Activated naive CD4-positive, alpha-beta T cell treated with Interleukin-2 at 50 U/mL for 16 hours (primary cell): ENCODE measurements at places on chromosomes 7 and 10.

GRCh38 chr10:44352316-44353127, 32.4 kb downstream of the CXCL12 start:
- no peak for DNase-seq

DNA sequence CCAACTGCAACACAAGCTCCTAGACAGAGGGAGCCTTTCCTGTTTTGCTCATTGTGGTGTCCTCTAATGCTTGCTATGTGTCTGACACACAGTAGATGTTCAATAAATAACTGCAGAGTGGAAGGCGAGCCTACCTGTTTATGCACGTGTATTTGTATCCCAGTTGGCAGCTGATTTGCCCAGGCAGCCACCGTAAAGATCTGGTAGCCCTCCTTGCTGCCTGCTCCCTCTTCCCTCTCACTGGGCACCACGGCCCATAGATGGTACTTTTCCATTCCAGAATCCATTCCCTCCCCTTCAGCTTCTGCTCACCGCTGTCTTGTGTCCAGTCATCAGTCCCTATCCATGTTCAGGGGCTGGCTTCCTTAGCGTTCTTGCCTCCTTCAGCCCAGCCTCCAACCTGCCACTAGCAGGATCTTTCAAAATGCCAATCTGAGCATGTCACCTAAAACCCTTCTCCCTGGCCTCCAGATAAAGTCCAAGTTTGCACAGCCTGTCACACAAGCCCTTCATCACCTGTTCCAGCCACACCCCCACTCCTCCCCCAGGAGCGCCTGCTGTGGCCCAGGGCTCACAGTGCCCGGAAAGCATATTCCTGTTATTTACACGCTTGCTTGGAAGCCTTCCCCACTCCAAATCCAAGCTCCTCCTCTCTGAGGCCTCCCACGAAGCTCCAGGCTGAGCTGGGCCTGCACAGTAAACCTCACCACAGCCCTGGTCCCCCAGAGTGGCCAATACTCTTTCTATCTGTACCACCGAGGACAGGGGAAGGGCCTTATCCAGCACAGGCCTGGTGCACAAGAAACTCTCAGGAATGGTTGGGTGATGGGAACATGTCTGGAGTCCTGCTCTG, 21.0 kb downstream of the ZCCHC24 start:
- DNase-seq = no peak

DNA sequence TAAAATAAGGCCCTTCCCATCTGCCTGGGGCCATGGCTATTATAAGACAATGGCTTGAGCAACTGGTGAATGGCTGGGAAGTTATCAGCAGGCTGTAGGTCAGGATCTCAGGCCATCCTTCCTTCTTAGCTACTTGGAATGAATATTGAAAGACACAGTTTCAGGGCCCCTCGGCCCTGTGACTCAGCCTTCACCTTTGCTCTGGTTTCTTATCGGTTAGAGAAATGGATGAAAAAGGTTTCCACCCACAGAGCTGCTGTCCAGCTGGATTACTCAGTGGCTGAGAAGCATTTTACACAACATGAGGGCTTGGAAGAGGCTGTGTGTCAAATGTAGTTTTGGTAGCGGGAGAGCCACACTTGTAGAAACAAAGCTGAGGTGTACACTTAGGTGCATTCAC, 9.4 kb downstream of the ACSL5 start:
- peak; percentile 18 for DNase-seq

GRCh38 chr7:84249656-84250055, 55.1 kb upstream of the SEMA3A start:
- DNase-seq = no peak

DNA sequence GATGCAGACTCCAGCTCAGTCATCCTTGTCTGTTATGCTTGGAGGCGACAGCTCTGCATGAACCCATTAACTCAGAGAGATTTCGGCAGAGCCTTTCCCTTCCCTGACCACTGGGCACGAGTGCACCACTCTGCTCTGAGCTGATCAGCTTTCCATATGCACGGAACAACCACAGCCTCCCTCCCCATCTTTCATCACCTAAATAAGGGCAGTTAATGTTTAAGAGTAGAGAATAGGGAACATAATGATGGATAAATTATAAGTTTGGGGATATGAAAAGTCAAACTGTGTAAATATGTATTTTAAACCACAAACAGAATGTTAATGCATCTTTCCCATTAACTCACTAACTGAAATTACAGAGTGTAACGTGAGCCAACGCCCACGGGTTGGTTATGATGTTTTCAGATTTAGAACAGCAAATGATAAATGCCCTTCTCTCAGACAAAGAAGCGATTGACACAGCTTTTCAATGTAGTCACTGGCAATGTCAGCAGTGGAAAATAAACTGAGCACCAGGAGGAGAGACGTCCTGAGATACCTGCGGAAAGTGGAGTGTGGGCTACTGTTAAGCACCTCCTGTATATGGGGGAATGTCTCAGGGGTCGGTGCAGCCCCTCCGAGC, 658.2 kb downstream of the LRMDA start:
- DNase-seq = no peak

DNA sequence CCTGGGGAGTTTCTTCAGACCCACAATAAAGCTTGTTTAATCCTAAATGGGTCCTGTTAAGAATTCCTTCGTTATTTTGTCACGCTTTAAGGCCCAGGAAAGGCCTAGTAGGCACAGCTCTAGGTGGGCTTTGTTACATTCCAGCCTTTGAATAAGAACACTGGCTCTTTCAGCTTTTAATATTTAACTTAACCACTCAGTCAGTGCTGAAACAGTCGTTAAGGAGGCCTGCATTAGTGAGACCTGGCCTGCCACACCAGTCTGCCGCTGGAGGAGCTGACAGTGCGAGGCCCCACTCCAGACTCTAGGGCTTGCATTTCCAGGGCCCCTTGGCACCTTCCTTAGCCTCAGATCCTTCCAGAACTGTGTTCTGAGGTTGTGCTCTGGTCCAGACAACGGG, 351.4 kb downstream of the GLRX3 start:
- DNase-seq = no peak

DNA sequence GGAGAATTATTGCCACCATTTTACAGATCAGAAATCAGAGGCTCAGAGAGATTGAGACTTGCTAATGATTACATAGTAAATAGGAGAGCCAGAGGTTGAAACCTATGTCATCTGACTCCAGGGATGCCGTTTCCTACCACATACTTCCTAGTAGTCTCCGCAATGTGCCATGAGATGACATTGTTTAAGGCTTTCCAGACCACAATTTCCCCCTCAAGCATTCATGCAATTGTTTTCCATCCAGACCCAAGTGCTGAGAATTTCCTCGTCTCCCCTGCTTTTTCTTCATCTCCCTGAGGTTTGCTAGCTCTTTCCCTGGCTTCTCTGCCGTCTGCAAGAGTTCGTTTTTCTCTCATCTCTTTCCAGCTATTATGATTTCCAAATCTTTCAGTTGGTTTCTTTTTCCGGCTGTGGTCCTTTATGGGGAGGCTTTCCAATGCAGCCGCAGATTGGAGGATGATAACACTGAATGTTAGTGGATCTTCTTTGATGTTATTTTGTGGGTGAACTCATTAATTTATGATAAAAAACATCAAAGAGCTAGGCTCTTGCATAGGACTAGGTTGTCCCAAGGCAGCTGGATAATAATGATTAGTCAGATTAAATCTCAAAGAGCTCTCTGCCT, 6.9 kb upstream of the GOLGA7B start:
- no peak for DNase-seq

DNA sequence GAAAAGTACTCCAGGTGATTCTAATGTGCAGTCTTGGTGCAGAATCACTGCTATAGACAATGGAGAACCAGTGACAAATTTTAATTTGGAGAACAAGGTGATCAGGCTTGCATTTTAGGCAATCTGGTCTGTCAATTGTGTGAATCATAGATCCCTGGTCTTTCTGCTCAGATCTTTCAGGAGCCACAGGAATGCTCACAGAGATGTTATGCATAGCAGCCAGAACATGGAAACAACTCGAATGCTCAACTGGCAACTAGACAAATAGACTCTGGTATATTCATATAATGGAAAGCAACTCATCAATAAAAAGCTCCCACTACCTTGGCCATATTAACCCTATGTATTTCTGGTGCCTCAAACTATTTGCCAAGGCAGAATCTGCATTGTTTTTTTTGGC, 209.1 kb downstream of the PHF14 start:
- no peak for DNase-seq

DNA sequence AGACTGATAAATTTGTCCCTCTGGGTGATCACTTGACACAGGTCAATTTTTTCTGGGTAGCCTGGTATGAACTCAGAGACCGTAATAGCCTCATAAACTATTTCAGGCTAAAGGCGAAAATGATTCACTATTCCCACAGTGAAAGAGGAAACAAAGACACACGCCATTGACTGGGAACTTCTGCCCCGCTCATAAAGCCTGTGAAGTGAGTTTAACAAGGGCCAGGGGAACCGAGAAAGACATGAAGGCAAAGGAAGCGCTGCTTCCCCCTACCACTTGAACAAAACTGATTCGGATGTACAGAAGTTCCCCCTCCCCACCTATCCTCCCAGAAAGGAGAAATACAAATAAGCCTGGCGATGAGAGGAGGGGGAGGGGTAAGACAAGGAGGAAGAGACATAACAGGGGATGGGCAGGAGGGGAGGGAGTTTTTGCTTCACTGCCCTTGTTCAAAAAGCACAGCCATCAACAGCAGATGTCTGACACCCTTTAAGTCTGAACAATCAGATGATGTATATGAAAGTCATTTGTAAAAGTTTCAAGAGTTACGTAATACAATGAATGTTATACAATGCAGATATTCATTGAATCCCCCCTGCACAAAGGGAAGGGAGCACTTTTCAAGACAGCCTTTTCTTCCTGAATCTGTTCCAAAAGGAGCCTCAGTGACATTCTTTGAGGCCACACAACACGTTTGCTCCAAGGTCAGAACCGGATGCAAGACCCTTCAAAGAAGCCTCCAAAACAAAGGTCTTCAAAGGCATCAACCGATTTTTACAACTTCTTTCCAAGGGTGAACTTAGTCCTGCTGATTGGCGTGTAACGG, 734 bp downstream of the ABCB4 start:
- no peak for DNase-seq

DNA sequence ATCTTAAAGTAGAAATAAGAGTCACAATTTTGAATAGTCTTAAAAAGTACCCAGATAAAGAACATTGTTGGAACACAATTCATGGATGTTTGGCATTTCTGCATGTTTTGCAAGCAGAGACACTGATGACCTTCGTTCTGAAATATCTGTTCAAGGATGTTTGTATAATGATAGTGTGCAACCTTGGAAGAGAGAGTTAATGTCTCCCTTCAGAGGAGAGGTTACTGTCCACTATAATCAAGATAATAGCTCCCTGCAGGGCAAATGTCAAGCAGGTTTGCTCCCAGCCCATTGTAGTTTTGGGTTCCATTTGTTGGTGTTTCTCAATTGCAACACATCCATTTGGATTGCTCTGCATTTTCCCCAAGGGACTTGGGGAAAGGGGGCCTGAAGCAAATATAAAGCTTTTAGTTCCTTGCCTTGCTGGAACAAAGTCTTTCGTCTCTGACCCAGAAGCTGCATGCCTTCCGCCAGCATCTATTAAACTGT, 45.2 kb downstream of the COL1A2 start:
- no peak for DNase-seq

- no peak for DNase-seq
Measured at GRCh38 chr7:103857435-103857834, 132.0 kb downstream of the RELN start.

DNA sequence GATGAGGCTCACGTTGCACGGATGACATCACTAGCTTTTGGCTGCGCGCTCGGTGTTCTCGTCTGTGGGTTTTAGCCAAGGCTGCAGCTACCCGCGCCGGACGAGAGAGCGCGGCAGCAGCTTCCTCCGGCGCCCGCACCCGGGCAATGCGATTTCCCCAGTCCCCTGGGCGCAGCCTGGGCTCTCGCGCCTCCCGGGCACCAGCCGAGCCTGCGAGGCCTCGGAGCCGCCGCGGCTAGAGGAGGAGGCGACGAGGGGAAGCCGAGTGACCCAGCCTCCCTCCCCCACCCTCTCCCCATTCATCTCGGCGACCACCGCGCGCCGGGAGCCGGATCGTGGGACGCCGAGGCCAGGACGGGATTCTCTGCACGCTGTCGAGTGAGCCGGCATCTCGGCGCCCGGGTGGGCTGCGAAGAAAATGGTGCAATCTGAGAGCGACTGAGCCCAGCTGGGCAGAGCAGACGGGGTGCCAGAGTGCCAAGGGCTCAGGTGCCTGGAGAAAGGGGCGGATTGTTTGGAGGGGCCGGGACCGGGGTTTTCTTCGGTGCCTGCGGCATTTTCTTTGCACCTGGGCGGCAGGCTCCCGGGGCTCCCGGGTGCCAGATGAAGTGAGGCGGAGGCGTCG, 1.2 kb upstream of the TMEM178B start:
- peak; percentile 23 for DNase-seq

DNA sequence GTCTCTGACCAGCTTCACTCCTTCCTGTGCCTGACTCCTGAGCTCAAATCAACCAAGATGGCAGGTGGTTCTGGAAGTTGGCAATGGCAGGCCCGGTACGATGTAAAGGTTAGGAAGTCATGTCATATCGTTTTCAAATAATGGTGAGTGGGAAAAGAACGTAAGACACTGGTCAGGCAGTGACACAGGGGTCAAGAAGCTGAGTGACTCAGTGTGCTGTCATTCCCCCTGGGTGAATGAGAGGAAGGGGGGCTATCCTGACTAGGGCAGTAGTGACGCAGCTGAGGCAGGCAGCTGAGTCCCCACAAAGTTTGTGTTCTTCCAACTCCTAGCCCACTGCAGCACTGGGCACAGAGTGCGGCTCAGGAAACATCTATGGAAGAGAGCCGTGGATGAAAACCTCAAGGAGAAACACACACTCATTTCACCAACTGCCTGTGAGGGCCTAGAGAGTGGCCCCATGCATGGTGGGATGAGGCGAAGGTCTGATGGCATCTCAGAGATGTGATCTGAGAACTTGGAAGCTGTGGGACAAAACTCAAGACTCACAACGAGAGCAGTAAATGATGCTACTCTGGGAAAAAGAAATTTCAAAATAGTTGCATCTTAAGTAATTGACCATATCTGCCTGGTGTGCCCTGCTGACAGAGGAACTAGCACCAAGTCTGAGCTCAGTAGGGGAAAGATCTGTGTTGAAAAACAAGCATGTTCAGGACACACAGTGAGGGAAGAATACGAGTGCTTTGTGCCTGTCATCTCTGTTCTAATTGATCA, 23.2 kb downstream of the CREB3L2 start:
- no peak for DNase-seq

DNA sequence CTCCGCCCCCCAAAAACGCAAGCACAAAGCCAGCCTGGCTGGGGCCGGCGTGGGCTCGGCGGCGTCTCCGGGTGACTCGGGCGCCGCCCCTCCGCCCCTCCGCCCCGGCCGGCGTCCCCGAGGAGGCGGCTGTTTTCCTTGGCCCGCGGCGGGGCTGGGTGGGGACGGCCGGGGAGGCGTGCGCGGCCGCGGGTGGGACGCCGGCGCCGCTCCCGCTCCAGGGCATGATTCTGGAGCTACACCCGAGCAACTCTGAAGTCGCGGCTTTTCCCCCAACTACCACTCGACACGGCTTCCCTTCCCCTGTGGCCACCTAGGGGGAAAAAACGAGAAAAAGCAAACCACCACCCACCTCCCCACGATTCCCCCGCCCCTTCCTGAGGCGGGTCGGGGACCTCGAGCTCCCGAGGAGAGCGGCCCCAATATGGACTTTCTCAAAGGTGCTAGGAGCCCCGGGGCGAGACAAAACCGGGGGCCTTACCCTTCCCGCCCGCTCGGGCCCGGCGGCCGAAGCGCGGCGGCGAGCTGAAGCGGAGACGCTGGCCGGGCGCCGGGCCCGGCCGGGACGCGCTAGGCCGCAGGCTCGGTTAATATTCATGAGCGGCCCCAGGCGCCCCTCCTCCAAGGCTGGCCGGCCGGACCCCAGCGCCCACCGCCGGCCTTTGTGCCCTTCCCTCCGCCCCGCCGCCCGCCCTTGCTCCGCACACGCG, 856 bp downstream of the ARHGAP21 start:
- DNase-seq = peak; percentile 59

- DNase-seq = no peak
Measured at GRCh38 chr7:106818736-106819135, 46.3 kb upstream of the PIK3CG start.
